ENCODE measurements at places on chromosomes 1 and 21.

DNA sequence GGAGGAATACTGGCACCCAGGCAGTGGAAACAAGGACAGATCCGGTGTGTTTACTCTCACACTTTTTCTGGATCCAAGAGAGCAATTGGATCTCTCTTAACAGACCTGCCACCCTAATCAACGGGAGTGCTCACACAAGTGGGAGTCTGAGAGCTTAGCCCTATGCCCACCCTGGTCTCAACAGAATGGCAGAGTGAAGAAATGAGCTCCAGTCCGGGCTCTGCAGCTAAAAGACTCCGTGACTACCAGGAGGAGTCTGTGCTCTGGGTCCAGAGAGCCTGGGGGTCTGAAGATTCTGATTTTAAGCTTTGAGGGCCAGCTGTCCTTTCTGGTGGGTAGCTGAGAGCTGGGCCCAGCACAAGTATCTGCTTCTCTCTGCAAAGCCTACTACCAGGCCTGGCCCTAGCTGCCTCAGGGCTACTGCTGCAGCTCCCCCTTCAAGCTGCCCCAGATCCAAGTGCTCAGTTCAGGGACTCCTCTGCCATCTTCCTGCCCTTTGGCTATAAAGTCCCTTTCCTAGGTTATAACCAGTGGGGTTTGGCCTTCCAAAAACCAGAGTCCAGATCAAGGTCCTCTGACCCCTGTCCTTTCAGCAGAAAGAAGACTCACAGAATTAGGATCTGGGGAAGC is 3.9 kb downstream of the S100A9 start:
- DNase-seq: no peak

GRCh38 chr1:41547781-41548560 is 63.5 kb upstream of the EDN2 start:
- DNase-seq: no peak

GRCh38 chr1:156894001-156894400 is 483 bp downstream of the PEAR1 start:
- DNase-seq: no peak

DNA sequence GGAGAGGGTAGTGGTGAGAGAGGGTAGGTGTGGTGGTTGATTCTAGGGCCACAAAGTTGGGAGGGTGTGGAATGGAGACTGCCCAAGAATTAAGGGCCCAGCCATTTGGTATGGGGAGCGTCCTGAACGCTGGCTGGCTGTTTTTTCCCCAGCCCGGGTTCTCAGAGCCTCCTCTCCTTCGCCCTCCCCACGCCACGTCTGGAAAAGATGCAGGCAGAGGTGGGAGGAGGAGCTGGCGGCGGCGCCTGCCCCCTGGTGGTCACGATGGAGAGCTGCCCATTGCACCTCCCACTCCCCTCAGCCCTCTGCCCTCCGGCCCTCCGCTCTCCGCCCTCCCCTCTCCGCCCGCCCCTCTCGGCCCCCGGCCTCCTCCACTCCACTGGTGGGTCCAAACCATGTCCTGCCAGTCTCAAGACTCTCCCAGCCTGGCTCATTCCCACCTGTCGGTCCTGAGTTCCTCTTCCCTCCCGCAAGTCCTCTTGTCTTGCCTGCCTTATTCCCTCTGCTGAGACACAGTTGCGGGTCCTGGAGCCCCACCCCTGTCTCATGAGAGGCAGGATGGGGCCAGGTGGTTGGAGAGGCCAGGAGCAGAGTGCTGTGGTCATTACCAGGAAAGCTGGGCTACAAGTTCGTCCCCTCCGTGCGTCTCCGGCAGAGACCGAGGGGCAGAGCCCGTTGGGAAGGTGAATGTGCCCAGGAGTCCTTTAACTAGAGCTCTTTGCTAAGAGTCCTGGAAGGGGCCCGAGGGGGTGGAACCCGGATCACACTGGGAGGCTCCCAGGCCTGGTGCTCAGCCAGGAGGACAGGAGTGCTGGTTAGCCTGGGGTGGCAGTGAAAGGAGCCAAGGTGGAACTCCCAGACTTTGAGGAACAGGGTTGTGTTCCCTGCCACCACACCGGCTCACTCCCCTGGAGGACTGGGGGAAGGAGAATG is 22.6 kb downstream of the ETNK2 start:
- no peak for DNase-seq

DNA sequence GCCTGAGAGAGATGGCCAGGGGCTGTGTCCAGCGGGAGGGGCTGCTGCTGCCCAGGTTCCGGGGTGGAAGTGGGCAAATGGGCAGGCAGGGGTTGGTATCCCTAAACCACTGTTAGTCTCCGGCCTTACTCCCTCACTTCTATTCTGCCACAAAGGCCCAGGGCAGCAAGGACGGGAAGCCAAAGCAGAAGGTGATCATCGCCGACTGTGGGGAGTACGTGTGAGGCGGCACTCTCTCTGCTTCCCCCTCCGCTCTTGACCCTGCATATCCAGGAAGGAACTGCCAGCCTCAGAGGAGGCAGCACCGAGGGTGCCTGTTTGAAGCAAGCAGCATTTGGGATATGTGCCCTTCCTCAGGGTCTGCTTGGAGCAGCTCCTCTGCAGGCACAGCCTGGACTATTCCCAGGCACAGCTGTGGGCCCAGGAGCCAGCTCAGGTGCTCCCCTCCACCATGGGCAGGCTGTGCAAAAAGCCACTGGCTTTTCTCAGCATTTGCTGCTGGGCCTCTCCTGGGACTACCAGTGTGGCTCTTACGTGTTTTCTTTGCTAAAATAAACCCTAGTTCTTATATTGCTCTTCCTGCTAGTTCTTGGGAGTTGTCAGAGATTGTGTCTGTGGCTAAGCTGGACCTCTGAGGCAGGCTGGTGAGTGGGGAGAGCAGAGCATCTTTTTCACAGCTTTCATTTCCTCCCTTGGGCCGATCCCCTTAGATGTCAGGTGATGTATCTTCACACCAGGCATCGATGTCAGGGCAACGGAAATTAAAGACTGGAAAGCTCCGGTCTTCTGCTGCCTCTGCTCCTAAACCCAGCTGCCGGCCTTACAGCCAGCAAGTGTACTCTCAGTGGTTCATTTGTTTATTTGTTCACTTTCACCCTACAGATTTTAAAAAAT is 14.7 kb downstream of the PPIE start:
- no peak for DNase-seq

- DNase-seq: no peak
Measured at GRCh38 chr1:114062477-114063099, 83.3 kb downstream of the OLFML3 start.

GRCh38 chr21:26153758-26154157 is 16.8 kb downstream of the APP start:
- DNase-seq: no peak

DNA sequence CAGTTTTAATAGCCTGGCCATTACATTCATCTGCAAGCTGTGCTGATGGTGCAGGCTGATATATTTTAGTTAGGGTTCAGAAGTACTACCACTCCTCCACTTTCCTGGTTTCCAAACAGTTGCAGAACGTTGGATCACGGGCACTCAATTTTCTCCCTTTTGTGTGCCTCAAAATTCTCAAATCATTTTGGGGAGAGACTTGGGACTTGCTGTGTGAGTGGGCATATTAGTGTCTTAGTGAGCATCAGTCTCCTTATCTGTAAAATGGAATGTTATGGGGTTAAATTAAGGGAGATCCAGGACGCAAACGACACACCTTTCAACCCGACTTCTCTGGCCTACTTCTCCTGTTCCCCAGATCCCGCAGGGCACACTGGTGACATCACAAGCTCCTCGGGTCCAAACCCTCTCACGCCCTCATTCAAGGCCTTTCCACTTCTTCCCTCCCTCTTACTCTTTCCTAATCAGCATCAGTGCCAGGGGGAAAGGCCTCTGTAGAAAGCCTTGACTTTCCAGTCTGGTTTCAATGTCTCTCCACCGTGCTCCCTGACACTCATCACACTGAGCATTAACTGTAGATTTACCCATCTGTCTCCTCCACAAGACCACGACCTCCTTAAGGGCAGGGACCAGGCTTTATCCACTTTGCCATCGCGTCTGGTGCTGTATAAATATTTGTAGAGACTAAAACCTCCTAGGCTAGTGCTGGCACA is 1.2 kb downstream of the PIGP start:
- no peak for DNase-seq
